ENCODE measurements at places on chromosomes 16 and 17.
A peak's percentile ranks its signal among the peaks of the same experiment; 100 is the strongest.

- no peak for DNase-seq
These were observed 409.4 kb upstream of the ERCC4 start for GRCh38 chr16:13510425-13511151.

DNA sequence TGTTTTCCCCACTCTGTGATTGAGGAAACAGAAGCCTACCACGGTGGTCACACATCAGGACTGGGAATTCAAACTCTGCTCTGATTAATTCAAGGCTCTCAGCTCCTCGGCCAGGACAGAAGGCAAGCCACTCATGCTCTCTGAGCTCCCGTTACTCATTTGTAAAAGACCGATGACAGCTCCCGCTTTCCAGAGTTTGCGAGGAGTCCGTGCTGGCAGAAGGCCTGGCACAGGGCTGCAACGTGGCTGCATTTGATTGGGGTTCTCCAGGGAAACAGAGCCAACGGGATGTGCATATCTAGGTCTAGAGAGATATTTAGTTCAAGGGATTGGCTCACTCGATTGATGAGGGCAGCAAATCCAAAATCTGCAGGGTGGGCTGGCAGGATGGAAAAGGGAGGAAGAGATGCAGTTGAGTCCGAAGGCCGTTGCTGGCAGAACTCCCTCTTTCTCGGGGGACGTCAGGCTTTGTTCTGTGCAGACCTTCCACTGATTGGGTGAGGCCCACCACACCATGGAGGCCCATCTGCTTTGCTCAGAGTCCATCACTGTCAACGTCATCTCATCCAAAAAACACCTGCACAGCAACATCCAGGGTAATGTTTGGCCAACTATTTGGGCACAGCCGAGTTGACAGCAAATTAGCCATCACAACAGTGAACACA is 215.5 kb upstream of the RPL38 start:
- DNase-seq = no peak

- DNase-seq = no peak
These were observed 770 bp downstream of the HBM start for GRCh38 chr16:166375-167121.

- no peak for DNase-seq
These were observed 70.2 kb downstream of the CCDC182 start for GRCh38 chr17:57674894-57675293.

- no peak for DNase-seq
These were observed 91.3 kb downstream of the MAF start for GRCh38 chr16:79509211-79509631.

DNA sequence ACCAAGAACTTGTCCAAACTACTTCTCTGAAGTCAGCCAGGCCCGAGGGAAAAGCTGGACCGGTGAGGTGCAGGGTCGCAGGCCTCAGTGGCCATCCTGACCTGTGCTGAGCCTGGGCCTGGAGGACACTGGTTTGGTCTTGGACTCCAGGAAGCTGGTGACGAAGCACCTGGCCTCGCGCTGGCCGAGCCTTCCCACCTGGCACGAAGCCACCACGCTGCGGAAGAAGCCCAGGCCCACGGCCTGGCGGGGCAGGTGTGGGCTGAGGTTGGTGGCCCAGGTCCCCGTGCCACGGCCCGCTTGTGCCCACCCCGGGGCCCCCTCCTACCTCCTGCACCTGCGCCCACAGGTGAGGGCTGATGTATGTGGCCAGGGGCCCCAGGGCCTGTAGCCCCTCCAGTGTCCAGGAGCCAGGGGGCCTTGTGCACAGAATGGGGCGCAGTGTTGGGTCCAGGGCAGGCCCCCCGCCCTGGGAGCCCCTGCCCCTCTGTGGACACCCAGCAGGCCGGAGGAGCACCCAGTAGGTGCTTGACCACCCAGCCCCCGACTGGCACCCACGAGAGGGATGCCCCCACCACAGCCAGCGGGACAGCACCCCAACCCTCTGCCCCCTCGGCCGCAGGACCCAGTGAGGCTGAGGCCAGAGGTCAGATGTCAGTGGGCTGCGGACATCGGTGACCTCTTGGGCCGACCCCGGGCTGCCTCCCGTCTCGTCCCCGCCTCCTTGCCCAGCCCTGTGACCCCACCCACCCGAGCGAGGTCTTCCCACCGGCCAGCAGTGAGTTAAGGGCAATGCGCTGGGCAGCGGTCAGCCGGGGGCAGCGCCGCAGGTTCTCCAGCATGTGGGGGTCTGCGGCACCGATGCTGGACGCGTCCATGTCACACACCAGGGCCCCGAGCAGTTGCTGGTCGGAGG is 13.8 kb downstream of the MSLN start:
- DNase-seq = no peak

DNA sequence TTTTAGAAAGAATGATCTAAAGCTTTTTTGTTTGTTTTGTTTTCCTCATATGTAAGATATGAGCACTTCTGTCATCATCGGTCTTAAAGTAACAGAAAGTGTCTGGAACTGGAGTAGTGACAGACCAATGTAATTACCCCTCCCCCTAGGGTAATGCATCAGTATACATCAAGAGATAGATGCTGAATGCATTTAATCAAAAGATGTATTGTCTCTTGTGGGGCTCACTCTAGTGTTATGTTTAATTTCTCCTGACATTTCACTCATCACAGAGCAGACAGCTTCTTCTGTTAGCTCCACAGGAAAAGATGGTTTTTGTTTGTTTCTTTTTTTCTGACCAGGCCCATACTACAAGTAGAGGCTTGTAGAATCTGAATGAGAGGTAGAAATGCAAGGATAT is 168.7 kb upstream of the C17orf78 start:
- no peak for DNase-seq

DNA sequence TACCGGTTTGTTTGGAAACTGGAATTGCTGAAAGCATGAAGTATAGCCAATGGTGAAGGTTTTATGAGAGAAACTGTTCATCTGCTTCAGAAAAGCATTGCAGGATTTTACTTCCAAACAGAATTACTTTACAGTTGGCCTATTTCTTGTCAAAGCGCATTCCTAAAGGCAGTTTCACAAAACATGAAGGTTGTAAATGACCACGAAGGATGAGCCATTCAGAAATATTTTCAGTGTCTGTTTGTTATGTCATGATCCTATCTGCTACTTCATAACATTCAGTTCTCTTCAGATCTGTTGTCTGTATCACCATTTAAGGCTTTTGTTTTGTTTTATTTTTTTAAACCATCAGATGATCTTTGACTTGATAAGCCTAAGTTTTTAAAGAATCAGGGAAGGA is 45.7 kb downstream of the AATF start:
- DNase-seq = no peak

DNA sequence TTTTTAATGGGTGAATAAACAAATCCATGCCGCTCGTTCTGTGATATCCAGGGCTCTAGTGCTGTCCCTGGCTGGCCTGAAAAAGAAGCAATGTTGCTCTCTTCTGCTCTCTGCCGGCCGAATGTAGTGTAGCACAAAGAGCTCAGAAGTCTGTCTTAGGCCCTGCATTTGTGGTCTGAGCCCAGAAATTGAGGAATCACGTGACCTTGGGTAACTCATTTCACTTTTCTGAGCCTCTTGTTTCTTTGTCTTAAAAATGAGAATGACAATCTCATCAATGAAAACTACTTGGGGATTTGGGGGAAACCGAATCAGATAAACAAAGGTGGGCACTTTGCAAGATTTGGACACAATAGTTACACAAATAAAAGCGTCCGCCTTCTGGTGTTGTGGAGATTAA is 381.6 kb upstream of the ASIC2 start:
- DNase-seq = peak; percentile 27

GRCh38 chr17:48030531-48030930 is 7.1 kb downstream of the COPZ2 start:
- no peak for DNase-seq

- no peak for DNase-seq
These were observed 229.9 kb upstream of the CIBAR2 start for GRCh38 chr16:85341972-85342695.

DNA sequence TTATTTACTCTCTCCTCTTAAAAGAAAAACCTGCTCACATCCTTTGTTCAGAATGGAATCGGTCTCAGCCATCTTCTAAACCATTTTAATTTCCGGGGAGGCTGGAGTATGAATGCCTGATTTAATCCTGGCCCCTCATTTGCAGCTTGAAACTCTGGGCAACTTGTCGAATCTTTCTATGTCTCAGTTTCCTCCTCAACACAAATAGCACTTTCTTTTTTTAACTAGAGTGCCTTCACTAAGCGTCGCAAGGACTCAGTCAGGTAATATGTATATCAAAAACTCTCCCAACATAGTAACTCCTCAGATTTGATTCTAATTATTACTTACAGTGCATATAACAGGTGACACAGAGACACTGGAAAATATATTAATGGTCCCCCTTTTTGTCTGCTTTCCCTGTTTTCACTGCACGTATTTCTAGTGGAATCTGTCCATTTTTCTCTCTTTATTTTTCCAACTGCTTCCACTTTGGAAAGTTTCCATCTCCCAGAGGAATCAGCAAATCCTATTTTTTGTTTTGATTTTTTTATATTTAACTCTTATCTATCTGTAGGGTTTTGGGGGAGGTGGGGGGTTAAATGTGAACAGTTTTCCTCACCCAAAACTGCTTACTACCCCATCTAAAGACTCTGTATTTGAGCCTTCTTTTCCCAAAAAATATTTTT is 18.6 kb downstream of the SNN start:
- no peak for DNase-seq

GRCh38 chr17:80253631-80254395 is 6.8 kb upstream of the RNF213 start:
- DNase-seq = no peak

- peak; percentile 40 for DNase-seq
These were observed 565 bp downstream of the DDX52 start for GRCh38 chr17:37642681-37643080.

GRCh38 chr16:3503523-3503922 is 2.7 kb downstream of the CLUAP1 start:
- no peak for DNase-seq

DNA sequence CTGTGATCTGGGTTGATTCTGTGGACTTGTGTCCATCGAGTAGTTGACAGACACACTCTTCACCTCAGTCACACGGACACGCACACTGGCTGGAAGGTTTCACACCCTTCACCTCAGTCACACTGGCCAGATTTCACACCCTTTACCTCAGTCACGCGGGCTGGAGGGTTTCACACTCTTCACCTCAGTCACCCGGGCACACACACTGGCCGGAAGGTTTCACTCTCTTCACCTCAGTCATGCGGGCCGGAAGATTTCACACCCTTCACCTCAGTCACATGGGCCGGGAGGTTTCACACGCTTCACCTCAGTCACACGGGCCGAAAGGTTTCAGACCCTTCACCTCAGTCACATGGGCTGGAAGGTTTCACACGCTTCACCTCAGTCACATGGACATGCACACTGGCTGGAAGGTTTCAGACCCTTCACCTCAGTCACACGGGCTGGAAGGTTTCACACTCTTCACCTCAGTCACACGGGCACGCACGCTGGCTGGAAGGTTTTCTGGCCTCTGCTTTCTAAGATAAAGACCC is 96.2 kb downstream of the PGS1 start:
- DNase-seq = no peak

- DNase-seq = no peak
These were observed 3.6 kb upstream of the SLC6A4 start for GRCh38 chr17:30239089-30239462.

DNA sequence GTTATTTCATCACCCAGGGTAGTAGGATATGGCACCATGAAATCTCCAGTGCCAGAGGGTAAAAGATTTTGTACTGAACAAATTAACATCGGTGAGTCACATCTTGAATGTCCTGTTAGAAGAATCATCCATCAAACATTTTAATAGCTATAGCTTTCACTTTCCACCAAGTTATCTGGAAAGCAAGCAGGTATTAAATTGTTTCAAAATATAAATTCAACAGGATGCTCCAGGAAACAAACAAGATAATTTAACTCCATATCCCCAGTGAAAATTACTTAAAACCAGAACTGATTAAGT is 2.4 kb downstream of the VEZF1 start:
- DNase-seq = peak; percentile 54

DNA sequence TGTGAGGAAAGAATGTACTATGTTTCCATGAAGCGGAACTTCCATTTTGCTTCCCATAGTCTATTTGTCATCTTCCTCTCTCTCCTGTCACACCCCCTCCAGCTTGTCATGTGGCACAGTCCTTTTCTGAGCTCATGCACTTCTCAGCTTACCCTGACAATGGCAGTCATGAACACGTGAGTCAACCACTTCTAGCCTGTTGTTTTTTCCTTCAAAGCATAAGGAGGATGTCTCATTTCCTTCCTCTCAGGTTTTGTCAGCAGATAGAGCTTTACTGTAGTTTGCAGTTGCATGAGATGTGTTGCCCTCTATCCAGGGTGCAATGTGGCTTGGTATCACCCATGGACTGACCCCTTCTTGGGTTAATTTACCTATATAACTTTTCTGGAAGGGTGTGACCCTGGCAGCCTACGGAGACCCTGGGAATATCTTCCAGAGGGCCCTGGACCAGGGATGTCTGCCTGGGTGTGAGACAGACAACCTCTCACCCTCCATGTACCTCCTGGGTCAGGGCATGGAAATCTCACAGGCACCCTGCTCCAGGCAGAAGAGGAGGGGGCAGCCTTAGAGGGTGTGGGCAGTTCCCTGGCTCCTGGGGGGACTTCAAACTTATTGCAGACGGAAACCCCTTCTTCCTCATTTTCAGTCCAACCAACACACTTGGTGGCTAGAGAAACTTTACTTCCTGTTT is 4.0 kb upstream of the ZNF267 start:
- DNase-seq = peak; percentile 56

DNA sequence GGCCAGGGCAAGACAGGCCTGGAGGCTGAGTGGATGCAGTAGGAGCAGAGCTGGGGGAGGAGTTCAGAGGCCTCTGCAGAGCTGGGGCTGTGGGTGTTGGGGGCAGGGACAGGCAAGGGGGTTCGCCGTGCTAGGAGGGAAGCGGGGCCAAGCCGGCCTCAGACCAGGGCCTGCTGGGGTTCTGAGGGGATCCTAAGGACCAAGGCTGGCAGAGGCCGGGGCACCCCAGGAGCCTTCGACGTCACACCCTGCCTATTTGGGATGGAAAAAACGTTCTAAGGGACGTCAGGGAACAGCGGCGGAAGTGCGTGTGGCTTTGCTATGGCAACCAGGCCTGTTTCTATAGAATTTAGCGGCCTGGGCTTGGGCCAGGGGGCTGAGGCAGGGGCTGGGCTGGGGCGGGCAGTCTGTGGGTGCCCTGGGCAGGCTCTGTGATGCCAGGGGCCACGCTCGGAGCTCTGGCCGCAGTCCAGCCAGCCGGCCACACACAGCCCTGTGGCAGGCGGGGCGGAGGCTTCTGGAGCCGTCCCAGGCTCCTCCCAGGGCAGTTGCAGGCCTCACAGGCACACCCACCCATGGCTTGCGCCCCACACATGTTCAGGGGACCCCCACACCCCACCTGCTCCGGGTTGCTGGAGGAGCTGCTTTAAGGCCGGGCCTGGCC is 3.7 kb downstream of the TRAF7 start:
- peak; percentile 85 for DNase-seq

DNA sequence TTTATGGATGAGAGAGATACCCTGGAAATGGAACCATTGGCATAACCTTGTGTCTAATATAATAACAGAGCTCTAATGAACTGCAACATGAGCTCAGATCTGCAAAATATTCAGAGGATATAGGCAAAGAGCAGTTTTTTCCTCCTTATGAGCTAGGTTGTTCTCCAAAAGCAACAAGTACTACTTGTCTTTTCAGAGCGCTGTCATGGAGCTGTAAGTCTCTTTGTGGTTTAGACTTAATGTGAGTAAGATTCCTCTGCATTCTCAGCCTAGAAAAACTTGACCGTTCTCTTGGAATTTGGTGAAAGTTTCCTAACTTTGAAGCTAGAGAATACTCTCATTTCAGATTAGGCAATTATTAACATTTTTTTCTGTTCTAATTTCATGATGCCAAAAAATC is 85.2 kb downstream of the FTO start:
- peak; percentile 95 for DNase-seq
